ENCODE measurements at places on chromosomes 6 and 20. TPM values are rescaled to one million over a fixed set of nuclear protein-coding genes. Genes with fewer than 3 reads are reported as not detected.

DNA sequence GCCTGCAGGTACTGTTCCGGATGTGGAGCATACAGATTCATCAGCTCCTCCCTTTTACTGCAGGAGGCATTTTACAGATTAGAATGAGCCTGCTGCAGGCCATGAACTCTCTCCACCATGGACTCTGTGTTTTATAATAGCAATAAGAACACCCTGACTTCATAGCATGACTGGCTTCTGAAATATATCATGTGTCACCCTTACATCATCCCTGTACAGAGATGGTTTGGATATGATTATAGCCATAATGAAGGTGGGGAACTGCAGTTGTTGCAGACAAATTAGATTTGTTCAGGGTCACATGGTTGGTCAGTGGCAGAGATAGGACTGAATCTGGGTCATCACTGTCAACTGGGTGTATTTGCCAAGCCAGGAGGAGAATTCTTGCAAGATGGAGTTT is 100.7 kb downstream of the FOXO3 start:
- ATAC-seq: peak; percentile 98

SPTLC3 gene
- 0.18 TPM for total RNA-seq

PHACTR1 gene
- total RNA-seq: 2.7 TPM

PRR18 gene
- 0.73 TPM for total RNA-seq
